ENCODE measurements at places on chromosomes 2 and 18.

DNA sequence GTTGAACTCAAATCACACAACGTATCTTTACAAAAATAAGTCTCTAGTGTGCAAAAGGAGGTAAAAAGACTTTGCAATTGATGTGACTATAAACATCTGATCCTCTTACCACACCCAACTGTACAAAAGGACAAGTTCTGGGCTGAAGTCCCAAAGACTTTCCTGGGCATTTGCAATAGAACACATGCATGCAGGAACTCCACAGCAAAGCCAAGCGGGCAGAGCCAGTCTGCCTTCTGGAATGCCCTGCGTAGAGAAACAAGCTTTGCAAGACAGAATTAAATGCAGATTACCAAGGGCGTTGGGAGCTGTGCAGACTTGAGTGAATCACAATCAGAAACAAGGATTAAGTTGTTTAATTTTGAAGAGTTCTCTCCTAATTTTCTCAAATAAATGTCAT is 208.4 kb upstream of the ZNF521 start:
- DNase-seq, result no peak

DNA sequence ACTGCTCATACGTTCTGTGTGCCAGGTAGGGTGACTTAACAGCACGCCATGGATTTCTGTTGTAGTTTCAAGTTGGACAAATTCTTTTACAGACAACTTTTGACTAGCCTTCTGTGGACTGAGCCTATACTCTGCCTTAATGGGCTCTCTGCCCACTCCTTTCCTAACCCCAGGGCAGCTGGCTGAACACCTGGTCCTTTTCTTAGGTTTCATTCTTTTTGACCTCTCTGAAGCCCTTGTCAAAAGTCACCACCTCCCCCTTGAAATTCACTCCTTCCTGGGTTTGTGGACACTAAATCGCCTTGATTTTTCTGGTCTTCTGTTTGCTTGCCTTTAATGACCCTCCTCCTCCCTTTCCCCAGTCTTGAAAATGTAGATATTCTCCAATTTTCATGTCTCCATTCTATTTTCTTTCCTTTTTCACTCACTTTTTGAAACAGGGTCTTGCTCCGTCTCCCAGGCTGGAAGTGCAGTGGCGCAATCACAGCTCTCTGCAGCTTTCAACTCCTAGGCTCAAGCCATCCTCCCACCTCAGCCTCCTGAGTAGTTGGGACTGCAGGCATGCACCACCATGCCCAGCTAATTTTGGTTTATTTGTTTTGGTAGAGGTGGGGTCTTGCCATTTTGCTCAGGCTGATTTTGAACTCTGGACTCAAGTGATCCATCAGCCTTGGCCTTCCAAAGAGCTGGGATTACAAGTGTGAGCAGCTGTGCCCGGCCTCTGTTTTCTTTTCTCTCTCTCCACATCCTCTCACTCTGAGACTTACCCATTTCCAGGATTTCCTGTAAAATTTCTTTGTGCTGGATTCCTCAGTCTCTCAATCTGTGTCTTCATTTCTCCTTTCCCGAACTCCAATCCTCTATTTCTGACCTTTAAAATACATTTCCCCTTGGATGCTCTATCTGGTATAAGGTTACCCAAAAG is 112.9 kb downstream of the PLB1 start:
- no peak for DNase-seq

GRCh38 chr2:44689516-44689915 is 252.0 kb upstream of the SIX3 start:
- no peak for DNase-seq

DNA sequence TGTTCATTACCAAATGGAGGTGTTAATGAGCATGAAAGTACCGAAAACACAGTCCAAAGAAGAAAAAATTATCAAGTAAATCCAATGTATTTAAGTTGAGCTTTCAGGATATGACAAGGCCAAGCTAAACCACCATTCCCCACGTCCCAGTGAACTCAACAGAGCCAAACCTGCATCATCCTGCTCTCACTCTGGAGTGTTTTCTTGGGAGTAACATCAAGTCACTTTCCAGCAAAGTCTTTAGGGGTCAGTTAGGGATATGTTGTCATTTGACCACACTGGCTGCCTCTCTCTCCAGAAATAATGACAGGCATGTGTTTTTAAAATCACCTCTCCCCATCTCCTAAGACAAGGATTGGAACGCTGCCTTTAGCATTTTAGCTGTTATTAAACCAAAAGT is 140.5 kb downstream of the SRBD1 start:
- no peak for DNase-seq

GRCh38 chr2:26706616-26707473 is 14.3 kb downstream of the KCNK3 start:
- no peak for DNase-seq

GRCh38 chr2:135276525-135276924 is 224.4 kb downstream of the RAB3GAP1 start:
- DNase-seq, result no peak

- DNase-seq, result no peak
Measured at GRCh38 chr2:186546846-186547245, 43.0 kb upstream of the ITGAV start.

DNA sequence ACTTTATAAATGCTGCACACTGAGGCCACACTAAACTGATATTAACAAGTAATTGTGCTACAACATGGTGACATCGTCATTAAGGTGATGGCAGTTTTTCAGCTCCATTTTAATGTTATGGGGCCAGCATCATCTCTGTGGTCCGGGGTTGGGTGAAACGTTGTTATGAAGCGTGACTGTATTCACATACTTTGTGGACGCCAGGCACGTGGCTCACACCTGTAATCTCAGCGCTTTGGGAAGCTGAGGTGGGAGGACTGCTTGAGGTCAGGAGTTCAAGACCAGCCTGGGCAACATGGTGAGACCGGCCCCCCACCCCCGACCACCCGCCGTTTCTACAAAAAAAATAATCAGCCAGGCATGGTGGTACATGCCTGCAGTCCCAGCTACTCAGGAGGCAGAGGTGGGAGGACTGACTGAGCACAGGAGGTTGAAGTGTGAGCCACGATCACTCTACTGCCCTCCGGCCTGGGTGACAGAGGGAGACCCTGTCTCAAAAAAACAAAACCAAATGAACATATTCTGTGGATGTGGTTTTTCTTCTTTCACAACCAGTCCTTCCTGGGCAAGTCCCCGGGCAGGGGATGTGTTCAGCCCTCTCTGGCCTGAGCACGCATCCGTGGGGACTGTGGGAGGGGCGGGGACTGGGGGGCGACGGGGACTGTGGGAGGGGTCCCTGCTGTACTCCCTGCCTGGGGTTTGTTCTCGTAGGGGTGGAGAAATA is 12.9 kb upstream of the GAL3ST2 start:
- DNase-seq, result no peak

DNA sequence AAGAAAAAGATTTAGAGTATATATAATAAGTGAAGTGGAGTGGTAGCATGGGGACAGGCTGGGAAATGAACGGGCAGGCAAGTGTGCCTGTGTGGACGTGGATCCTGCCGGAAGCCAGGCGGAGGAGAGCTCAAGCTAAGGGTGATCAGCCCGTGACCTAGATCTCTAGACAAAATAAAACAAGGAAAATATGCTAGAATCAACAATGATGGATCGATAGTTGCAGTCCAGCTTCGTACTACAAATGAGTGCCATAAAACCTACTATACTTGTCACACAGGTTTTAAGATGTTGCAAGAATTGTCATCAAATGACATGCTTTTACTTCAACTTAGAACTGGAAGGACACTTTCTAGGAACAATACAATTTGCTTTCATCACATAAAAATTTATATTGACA is 8.5 kb downstream of the EIF2AK2 start:
- DNase-seq, result no peak

GRCh38 chr2:227188292-227188691 is 23.9 kb downstream of the COL4A3 start:
- no peak for DNase-seq

- DNase-seq, result no peak
Measured at GRCh38 chr18:37628470-37629220, 63.0 kb upstream of the CELF4 start.

- DNase-seq, result no peak
Measured at GRCh38 chr2:159933727-159934049, 128.7 kb downstream of the PLA2R1 start.

GRCh38 chr2:73050121-73050545 is 21.4 kb downstream of the SFXN5 start:
- no peak for DNase-seq

GRCh38 chr18:28469946-28470345 is 293.0 kb upstream of the CDH2 start:
- no peak for DNase-seq

GRCh38 chr2:16430846-16431245 is 234.8 kb downstream of the CYRIA start:
- no peak for DNase-seq

GRCh38 chr2:205699515-205700289 is 17.4 kb downstream of the NRP2 start:
- DNase-seq, result no peak

- no peak for DNase-seq
Measured at GRCh38 chr2:26985807-26986206, 15.4 kb downstream of the MAPRE3 start.

GRCh38 chr18:74856928-74857327 is 259.3 kb downstream of the ZNF407 start:
- no peak for DNase-seq

DNA sequence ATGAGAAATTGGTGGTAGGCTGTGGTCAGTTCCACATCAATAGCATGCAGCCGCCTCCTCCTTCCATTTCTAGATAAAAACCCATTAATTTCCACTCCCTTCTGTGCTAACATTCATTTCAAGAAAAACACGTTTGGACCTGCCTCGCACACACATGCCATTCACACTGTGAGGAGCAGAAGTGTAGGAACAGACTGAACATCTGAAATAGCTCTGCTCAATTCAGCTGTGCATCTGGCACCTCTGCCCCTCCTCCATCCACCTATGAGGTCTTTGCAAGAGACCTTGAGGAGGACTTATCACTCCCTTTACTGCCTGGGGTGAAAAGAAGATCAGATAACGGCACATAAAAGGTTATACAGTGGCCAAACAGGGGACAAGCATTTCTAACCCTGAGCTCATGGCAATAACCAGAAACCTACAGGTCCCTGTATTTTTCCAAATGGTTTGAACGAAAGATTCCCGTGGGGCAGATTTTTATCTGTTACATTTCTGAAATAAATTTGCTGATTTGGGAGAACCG is 30.8 kb upstream of the LRP2 start:
- DNase-seq, result no peak

DNA sequence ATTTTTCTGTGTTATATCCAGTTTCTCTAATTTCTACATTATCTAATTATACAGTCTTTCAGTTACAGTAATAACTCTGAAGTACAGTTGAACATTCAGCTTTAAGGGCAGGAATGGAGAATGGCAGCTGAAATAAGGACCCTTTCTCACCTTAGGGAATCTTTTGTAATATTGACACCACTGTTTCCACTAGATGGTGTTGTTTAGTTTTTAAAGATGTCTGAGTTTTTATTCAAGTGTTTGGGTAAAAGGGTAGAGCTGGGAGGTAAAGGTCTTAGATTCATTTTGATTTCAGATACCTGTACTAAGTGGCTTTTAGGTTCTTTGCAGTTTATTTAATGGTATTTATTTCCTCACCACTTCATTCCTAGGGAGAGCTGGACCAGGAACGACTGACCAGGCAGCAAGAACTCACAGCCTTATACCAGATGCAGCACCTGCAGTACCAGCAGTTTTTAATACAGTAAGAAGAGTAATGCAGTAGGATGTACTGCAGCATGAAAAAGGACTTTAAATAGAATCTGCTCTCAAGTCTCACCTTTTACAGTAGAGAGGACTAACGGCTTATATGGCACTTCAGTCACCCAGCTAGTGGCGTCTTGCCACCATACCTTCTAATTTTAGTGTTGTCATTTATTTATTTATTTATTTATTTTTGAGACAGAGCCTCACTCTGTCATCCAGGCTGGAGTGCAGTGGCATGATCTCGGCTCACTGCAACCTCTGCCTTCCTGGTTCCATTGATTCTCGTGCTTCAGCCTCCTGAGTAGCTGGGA is 33.2 kb upstream of the KCNJ13 start:
- DNase-seq, result no peak
